Suprapubic skin (tissue), 4 donors: ENCODE measurements at places on chromosomes 3 and 15.

GRCh38 chr15:98190914-98191313 lies 230.4 kb downstream of the ARRDC4 start:
- DNase-seq, result no peak

DNA sequence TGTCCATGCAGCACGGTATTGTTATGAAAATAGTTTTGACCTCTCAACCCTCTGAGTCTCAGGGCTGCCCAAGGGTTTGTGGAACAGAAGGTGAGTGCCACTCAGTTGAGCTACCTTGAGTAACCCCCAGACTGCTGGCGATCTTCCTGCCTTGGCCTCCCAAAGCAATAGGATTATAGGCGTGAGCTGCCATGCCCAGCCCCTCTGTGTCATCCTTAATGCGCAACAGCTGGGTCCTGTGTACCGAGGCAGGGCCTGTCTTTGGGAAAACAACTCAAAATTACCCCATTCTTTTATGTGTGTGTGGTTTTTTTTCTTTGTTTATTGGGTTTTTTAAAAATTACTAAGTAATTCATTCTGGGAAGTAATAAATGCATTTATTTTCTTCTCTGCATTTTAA lies 78.3 kb upstream of the TPM1 start:
- DNase-seq, result no peak

DNA sequence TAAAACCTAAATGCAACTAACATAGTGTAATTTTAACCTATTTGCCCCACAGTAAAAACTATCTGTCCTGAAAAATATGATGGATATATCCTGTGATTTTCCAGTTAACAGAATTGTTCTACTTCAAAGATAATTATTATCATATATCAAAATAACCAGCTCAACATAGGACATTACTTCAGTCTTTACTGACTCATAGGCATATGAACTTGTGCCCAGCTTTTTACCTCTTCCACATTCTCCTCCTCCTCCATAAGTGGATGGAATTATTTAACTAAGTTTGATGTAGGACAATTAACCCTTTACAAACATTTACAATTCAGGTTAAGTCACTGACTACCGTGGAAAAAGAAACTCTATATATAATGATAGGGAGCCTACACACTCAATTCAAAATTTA lies 22.9 kb upstream of the USF3 start:
- no peak for DNase-seq

- no peak for DNase-seq
These were observed 10.6 kb downstream of the RBMS3 start for GRCh38 chr3:29291260-29291981.

DNA sequence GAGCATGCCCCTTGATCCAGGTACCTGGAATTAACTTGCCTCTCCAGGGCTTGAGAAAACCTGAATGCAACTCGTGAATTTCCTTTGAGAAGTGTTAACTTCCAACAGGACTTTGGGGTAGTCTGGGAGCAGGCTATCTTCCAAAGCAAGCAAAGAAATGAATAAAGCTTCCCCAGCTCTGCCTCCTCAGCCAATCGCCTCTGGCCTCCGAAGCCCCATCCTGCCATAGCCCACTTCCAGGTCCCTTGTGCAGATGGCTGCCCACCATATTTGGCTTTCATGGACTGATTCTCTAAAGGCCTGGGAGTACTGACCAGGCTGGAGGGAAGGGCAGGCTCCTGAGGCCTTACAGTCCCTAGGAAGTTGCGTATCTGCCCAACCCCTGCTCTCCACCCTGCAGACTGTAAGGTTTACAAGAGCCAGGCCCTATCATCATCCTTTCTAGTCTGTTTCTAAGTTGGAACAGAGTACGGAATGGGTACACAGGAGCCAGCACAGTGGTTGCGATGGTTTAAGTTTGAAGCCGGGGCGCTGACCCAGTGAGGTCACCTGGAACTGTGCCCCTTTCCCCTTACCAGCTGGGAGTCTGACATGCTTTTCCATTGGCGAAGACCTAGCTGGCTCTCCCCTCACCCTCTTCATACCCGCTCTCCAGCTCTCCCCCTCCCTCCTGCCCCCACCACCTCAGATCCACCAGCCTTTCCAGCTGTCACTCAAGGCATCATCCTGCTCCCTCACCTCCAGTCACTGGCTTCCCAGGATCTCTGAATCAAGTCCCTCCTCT lies 1.1 kb upstream of the PML start:
- no peak for DNase-seq

DNA sequence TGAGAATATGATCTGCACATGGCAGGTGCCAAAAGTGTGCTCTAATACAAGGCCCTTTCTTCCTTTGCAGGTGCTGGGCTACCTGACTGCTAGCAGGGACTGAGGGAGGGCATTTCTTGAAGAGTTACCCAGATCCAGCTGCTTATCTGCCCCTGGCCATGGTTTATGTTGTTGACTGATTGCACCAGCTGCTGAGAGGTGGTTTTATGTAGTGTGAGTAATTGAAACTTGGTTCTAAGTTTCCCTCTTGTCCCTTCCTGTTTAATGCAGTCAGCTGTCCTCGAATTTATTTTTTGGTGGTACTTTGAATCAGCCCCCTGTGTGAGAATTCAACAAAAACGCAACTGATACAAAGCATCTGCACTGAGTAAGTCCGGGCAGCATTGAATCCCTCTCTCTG lies 288.3 kb upstream of the C2CD4B start:
- no peak for DNase-seq

- no peak for DNase-seq
These were observed 278.0 kb downstream of the ZBBX start for GRCh38 chr3:167102071-167102470.

DNA sequence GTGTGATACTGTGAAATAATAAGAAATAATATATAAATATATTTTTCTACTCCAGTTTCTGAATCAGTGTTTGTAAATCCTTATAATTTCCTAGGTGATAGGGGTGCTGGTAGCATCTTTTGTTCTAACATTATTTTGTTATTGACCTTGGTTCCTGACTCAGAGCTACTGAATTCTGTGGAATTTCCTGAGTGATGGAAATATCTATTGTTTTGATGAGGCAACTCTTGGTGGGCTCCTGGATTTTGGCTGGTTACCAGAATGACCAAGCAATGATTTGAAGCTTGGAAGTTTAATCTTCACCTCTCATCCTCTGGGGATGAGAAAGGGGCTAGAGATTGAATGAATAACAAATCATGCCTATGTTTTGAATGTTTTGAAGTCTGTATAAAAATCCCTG lies 377.3 kb downstream of the LPP start:
- DNase-seq, result no peak
